Placental epithelial cell (primary cell): ENCODE measurements at places on chromosomes 13 and 19. TPM values are rescaled to one million over a fixed set of nuclear protein-coding genes. Genes with fewer than 3 reads are reported as not detected.

Gene LPAR2
- total RNA-seq, result 21.4 and 23.2 TPM in 2 replicates

Gene TNNT1
- 28.4 and 80.9 TPM in 2 replicates for total RNA-seq

Gene ZNF525
- total RNA-seq, result 12.3 and 20.0 TPM in 2 replicates

Gene PSG4
- total RNA-seq, result 30.9 and 35.3 TPM in 2 replicates

Gene PABPC3
- total RNA-seq, result under 0.01 and 0.22 TPM in 2 replicates

Gene DMWD
- total RNA-seq, result 33.4 and 36.5 TPM in 2 replicates

Gene KLK11
- not detected in 2 replicates for total RNA-seq

Gene SLITRK5
- total RNA-seq, result not detected in 2 replicates

Gene ZSCAN4
- total RNA-seq, result 0.22 and 0.39 TPM in 2 replicates
